ENCODE measurements at places on chromosomes 5 and 9.

- no peak for DNase-seq
Measured at GRCh38 chr9:4228606-4229005, 71.3 kb downstream of the GLIS3 start.

DNA sequence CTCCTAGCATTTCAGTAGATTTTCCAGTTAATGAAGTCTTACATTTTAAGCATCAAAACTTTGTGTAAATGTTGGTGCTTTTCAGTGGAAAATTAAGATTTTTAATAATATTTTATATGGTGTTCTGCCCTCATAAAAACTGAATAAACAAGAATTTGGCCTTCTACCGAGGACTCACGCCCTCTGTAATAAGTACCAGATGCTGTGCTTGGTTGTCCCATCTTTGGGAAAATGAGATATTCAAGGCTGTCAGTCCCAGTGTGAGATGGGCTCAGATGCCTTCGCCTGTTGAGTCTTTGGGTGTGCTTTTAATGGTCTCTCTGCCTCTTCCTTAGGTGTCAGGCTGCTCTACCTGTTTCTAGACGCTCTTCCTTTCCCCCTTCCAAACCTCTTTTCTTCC, 28.7 kb downstream of the GALNT12 start:
- no peak for DNase-seq

DNA sequence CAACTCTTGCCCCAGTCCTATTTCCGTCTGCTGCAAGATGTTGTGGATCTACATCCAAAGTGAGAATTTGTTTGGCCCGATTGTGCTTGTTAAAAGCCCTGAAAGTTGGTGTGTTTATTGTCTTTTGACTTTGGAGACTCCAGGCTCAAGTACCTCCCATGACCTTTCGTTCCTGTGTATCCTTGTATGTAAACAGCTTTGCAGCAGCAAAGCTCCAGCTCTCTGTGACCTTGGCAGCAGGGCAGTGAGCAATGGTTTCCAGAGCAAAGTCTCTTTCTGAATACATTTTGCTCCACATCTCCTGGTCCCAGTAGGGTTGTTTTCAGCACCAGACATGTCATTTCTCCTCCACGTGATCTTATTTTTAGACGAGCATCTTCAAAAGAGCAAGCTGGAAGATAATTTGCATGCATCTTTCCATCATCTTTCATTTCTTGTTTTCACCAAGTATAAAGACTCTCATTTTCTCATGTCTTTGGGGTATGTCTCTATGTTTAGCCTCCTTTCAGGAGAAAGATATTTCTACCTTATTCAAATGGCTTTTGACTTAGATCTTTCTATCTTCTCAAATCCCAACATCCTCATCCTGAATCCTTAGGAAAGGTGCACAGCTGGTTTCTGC, 68.1 kb upstream of the ERCC6L2 start:
- DNase-seq = no peak

GRCh38 chr5:6705088-6705487, 8.1 kb upstream of the TENT4A start:
- no peak for DNase-seq

DNA sequence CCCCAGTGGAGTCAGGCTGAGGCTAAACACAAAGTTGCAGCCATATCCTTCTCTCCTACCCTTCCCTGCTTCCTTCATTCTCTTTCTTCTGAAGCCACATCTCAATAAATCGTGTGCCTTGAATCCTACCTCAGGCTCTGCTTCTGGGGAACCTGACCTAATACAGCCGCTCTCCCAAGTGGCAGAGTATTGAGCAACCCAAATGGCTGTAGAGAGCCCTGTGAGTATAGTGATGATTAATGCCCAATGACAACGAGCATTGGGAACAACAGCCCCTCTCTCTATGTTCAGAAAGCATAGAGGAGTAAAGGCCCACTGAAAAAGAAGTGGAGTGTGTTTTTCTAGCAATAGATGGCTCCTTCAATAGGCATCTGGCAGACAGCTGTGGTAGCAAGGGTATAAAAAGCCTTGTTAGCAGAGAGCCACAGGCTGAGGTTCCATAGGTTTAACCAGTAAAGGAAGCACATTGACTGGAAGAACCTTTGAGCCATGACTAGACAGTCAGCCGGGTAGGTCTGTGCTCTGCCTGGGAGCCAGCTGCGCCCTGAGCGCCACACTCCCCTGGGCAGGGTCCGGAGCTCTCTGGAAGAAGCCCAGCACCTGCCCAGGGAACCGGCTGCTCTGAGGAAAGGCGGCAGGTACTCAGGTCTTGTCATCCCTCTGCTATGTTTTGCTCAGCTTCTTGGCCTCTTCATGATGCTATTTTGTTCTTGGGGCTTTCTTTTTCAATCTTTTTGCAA, 22.6 kb upstream of the HSPA9 start:
- DNase-seq = no peak

- peak; percentile 8 for DNase-seq
Measured at GRCh38 chr9:131837316-131837715, 97.4 kb upstream of the RAPGEF1 start.

GRCh38 chr9:126688617-126689016, 74.9 kb downstream of the LMX1B start:
- DNase-seq = no peak
